ENCODE measurements at places on chromosomes 12 and 14.
A peak's percentile ranks its signal among the peaks of the same experiment; 100 is the strongest.

DNA sequence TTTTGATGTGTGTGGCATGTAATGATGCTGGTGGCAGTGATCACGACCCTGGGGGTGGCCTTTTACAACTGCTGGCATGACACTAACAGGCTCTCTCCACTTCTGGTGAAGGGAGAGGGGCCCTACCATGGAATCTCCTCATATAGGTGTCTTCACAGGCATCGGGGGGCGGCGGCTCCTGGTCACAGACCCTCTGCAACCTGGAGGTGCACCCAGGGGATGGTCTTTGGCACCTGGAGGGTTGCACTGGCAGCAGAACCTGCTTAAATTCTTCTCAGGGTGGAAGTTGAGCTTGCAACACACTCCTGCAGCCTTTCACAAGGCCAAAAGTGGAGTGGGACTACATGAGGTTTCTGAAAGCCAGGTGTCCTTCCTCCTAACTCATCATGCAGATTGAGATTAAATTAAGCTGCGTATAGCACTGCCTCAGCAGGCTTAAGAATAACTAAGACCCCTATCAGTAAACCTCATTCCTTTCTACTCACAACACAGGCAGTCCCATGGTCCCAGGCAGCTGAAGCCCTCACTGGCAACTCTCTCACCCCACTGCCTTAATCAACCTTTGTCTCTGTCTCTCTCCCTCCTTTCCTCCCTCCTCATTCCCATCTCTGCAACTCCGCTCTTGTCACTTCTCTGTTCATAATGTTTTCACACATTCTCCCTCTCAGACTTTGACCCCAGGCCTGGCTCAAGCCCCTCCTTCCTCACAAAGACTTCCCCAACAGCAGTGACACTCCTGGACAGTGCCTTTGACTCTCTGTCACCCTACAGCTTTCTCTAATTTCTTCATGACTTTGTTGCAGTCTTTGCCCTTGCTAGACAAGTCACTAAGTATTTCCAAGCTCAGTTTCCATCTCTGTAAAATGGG, 18.9 kb downstream of the NID2 start:
- no peak for DNase-seq

- DNase-seq = no peak
Observed at GRCh38 chr14:92754966-92755365, 6.5 kb upstream of the LGMN start.

GRCh38 chr12:105862163-105862821, 276.5 kb downstream of the NUAK1 start:
- no peak for DNase-seq

DNA sequence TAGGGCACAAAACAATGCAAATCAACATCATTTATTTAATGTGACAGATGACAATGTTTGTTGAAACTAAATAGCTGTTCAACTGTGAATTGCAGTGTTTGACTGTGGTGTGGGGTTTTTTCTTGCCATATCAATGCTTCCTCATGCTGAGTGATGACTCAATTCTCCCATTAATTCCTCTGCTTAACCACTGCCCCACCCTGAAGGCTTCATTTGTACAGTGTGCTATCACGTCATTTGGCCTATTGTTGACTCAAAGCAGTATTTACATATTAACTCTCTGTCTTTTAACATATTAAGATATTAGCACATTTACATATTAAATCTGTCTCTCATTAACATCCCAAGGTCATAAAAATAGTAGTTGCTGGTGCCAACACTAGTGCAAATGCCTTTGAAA, 164.8 kb upstream of the NRXN3 start:
- DNase-seq = no peak

GRCh38 chr12:99195474-99195873, 452.1 kb upstream of the GARIN6 start:
- no peak for DNase-seq

- DNase-seq = no peak
Observed at GRCh38 chr14:58826845-58827686, 189.3 kb downstream of the DACT1 start.

- DNase-seq = no peak
Observed at GRCh38 chr14:75859746-75860145, 122.0 kb downstream of the TGFB3 start.

DNA sequence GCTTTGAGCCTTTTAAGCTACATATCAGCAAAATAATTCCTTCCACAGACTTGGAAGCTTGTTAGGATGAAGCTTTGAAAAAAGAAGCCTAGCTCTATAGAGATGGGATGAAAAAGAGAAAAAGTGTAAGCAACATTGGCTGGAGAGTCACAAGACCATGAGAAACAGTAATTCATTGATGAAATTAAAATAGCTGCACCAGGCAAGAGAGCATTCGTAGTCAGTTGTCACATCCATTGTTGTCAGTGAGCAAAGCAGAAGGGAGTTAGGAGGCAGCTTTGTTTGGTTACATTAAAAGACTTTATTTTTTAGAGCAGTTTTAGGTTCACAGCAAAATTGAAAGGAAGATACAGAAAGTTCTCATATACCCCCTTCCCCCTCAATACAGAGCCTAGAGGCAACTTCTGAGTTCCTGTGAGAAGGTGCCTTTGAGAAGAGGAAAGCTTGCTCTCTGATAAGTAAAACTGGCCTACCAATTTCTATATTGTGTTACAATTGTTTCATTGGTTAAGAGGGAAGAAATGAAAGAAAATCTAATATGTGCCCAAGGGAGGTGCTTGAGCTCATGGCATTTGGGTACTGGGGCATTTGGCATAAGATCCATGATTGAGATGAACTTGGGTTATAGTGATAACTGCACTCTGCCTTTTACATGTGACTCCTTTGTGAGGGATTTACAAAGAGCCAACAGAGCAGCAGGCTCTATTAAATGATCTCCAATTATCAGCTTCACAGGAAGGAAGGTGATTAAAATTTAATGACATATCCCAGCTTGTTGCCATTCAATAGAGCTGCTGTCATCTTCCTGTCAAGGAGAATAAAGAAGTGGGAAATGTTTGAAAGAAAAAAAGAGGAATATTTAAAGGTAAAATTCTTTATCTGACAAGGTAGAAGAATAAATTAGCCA, 361.3 kb upstream of the TMTC1 start:
- no peak for DNase-seq

DNA sequence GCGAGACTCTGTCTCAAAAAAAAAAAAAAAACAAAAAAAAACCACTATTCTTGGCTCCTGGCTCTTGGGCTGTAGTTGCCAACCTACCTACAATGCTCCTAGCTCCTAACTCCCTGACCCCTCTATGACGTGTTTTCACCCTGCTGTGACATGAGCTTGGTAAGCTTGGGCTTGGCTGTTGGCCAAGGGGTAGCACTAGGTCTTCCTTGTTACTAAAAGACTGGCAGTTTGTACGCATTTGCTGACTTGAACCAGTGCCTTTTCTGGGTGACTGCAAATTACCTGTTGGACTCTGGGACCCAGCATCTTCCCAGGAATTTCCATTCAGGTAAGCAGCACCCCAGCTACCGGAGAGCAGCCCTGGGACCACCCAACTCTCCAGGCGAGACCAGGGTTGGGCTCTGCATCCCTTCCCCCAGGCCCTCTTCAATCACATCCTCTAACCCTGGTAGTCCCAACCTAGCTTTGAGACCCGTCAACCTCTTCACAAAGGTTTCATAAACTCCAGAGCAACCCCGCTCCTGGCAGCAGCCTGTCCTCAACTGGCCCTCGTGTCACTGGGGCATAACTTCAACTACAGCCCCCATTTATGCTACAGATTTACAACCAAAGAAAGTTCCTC, 8.3 kb downstream of the CDK2AP1 start:
- no peak for DNase-seq

DNA sequence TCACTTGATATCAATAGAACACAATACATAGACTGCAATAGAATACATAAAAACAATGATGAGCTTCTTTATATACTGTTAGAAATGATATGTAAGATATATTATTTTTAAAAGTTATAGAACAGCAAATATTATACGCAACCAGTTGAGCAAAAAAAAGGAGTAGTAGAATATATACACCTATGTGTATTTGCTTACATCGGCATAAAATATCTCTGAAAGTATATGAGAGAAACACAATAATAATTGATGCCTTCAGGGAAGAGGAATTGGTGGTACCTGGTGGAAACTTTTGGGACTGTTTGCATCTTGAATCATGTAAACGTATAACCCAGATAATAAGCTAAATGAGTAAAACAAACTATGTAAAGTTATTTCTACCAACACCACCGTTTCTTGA, 418.4 kb upstream of the DCN start:
- DNase-seq = no peak

DNA sequence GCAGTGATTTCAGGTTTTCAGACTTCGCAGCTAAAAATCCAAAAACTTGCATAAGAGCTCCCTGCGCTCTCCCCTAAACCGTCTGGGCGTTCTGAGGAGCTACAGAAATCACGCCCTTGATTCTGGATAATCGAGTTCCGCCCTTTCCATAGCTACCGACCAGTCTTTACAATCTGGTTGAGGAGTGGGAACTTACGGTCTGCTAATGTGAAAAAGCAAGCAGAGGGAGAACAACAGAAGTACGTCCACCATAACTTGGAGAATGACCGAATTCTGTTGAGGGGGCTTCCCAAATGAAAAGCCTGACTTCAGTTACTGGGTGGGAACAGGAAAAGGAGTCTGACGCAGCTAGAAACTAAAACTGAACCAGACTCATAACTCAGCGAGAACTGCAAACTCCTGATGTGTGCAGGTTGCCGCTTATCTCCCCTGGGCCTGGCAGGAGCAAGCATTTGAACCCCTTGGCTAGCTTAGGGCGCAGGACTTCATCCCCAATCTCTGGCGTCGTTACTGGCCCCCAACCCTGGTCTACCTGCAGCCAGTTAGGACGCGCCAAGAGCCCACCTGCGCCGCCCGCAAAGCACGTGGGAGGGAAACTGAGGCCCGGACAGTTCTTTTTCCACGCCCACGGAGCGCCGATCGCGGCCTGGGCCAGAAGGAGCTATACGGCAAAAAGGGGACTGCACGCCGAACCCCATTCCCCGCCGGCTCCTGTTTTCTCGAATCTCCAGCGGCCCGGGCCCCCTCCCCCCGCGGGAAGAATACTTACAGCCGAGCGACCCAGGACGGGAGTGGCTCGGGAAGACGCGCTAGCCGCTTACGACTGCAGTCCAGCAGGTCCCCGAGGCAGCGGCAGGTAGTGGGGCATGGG, 838 bp downstream of the LRIG3 start:
- DNase-seq = no peak

DNA sequence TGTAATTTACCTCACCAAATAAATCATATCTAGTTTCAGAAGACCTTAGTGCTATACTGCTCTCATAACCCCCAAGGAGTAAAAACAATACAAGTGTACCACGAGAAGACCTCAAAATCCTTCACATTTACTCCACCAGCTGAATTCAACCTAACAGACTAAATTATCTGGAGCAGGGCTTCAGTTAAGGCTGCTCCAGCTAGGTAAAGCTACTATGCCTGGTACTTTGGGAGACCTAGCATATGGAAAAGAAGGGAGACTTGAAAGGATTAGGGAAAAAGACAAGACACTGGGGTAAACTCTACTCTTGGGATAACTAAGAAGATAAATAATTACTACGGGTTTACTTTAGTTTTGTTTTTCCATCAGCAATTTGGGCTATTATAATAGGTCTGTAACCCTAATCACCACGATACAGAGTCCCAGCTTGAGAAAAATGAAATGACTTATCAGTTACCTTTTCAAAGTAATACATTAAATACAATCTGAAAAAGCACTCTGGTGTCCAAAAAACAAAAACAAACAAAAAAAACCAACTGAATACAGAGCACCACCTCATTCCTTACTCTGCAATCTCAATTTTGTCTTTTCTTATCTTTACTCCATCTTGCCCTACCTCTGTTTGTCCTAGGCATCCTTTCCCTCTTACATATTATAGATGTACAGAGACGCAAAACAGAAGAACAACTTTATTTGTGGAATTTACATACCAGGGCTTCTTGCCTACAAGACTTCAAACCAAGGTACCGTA, 2.1 kb downstream of the EML5 start:
- DNase-seq = no peak

DNA sequence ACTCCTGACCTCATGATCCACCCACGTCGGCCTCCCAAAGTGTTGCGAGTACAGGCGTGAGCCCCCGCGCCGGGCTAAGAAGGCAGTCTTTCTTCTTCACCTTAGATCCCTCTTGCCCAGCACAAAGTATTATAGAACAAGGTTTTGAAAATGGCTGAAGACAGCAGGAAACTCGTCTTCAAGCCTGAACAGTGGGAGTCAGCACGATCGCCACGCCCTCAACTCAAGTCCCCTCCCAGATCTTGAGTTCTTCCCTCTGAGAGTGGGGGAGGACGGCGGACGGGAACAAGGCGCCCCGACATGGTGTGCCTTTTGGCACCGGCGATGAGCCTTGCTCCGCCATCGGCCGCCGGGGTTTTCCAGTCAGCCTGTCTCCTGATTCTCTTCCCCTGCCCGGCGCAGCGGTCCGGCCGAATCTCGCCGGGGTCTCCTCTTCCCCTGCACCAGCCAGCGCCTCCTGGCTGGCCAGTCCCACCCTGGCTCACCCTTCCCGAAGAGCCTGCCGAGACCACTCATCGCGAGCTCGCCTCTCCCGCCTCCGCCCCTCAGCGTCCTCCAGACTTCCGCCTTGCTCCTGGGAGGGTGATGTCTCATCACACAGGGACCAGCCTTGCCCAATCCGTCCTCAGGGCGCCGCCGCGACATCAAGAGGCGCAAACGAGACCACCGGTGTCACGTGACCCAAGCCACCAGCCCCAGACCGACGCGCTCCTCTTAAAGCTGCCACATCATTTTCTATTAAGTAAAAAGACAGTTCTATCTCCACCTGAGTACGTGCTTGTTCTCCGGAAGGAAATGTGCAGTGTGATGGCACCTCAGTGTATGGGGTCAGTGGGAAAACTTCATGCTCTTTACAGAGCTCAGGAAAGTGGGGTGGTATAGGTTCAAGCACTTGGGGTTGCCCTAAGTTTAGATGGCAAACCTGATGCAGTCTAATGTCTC, at the start of gene CHMP4A:
Gene CHMP4A (minus strand): TSS at position 565 of the 942 bp plus-strand sequence. CDS start 49 bp downstream, at position 516.
- DNase-seq = peak; percentile 94

- no peak for DNase-seq
Observed at GRCh38 chr14:81018251-81018650, 62.8 kb downstream of the TSHR start.

- DNase-seq = no peak
Observed at GRCh38 chr12:128204711-128205110, 62.3 kb upstream of the TMEM132C start.

- DNase-seq = no peak
Observed at GRCh38 chr12:66653796-66654195, 25.1 kb downstream of the GRIP1 start.

DNA sequence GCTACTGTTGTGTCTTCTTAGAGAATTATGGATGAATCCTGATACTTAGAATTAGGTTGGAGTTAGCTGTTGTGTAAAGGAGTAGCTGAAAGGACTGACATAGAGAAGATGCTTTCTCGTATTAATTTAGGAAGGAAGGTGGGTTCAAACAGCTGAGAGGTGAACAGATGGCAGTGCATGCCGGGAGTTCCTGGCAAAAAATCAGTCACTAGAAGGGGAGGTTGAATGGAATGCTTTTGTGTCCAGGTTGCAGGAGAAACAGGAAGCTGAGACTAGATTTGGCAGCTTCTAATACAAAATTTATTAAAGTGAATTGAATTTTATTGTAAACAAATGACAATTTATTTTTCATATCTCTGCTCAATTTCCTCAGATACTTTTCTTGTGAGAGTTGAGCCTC, 70.8 kb downstream of the BTG1 start:
- no peak for DNase-seq
